ENCODE measurements at places on chromosomes 11 and 22.
A peak's percentile ranks its signal among the peaks of the same experiment; 100 is the strongest.

- DNase-seq: no peak
These were observed 33.0 kb downstream of the PRR5L start for GRCh38 chr11:36328966-36329673.

DNA sequence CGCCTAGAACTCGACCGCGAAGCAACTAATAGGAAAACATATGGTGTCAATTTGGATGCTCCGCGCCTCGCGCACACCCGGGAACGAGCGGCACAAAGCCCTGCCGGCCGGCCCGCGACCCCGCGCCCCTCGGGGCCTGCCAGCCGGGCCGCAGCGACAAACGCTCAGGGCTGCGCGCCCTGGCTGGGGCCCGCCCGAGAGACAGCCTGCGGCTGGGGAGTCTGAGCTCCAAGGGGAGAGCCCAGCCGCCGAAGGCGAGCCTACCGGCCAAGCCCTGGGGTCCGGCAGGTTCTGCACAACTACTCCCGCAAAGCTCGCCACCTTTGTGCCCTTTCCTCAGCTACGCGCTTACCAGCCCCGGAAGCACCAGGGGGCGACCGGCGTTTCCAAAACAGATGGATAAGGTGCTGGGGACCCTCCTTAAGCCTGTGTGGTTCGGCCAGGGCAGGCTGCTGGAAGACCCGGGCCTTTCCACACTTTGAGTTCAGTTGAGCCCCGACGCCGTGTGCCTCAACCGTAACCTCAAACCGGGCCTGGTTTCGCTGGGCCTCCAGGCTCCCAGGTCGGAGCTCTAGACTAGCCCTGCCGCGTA, 6.0 kb downstream of the PAX6 start:
- DNase-seq: no peak

- DNase-seq: peak; percentile 37
These were observed 528 bp upstream of the ARRB1 start for GRCh38 chr11:75351791-75352587.

DNA sequence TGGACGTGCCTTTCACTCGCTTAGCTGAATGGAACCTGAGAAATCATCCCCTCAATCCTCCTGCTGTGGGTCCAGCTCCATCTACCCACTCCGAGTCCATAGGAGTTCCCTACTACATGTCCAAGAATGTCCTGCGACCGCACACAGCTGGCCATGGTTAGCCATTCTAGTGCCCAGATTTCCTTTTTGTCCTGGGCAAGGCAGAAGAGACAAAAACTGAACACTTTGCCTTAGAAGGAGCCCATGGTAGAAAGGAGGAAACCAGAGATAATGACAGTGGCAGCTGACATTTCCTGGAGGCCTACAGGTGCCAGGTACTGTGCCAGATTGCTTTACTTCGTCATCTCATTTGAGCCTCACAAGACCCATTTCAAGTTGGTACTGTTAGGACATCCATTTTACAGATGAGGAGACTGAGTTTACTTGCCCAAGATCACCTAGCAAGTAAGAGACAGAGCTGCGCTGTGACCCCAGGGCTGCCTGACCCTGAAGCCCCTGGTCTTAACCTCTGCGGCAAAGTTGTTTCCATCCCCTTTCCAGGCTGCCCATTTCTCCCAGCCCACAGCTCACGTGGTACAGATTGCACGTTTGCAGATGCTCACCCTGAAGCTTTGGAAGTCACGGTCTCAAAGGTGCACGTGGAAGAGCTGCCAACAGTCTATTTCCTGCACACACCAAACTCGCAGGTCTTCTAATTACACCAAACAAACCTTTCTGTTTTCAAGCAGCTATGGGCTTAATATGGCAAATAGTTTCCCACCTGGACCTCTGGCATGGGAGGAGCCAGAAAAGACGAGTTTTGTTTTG, 112.7 kb downstream of the ZBTB16 start:
- no peak for DNase-seq

DNA sequence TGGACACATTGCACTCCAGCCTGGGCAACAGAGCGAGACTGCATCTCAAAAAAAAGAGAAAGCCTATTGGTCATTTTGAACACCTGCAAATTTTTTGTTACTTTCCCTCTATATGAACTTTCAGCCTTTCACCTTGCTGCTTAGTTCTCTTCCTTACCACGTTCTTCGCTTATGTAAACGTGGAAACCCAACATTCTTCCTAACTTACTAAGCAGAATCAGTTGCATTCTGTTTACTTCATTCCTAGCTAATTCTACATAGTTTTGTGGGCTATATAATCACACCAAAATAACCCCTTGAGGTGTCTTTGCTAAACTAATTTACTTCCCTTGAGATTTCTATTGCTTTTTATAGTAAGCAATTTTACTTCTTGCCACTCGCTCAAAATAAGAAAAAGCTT, 23.2 kb downstream of the MS4A4A start:
- no peak for DNase-seq

DNA sequence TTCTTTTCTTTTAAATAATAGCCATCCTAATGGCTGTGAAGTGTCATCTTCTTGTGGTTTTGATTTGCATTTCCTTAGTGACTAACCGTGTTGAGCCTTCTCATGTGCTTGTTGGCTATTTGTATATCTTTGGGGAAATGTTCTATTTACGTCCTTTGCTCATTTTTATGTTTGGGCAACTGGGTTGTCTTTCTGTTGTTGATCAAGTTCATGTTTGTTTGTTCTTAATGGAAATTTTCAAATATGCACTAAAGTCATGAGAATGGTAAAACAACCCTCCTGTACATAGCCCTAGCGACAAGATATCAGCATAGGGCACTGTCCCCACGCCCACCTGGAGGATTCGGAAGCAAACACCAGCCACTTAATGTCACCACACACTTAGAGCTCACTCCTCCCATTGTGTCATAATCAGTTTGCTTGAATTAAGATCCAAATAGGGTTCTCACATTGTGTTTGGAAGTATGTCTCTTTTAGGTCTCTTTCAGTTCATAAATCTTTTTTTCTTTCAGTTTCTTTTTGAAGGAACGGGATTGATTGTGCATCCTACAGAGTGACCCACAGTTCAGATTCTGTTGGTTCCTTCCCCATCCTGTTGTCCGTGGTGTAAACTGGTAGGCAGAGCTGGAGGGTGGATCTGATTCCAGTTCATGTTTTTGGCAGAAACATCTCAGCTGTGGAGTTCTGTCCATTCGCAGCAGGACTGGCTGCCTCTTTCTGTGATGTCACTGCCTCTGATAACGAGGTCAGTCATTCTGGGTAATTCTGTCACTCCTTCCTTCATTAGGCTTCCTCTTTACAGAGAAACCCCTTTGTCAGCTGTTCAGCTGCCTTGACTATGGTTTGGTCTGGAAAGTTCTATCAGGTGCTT, 26.4 kb upstream of the ADORA2A start:
- DNase-seq: no peak

GRCh38 chr11:4202749-4203148, 108.2 kb downstream of the RRM1 start:
- DNase-seq: no peak

- DNase-seq: no peak
These were observed 82.2 kb upstream of the SUSD2 start for GRCh38 chr22:24099071-24099470.

- no peak for DNase-seq
These were observed 49.7 kb upstream of the MYEOV start for GRCh38 chr11:69244266-69244665.

GRCh38 chr22:23704829-23705228, 14.0 kb downstream of the RGL4 start:
- no peak for DNase-seq

DNA sequence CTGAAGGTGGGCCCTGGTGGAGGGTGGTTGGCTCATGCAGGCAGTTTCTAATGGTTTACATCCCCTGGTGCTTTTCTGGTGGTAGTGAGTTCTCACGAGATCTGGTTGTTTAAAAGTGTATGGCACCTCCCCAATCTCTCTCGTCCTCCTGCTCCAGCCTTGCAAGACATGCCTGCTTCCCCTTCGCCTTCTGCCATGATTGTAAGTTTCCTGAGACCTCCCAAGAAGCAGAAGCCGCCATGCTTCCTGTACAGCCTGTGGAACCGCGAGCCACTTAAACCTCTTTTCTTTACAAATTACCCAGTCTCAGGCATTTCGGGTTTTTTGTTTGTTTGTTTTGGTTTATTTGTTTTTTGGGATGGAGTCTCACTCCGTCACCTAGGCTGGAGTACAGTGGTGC, 173.2 kb downstream of the MN1 start:
- no peak for DNase-seq

GRCh38 chr11:121134741-121135312, 33.8 kb downstream of the TECTA start:
- no peak for DNase-seq

DNA sequence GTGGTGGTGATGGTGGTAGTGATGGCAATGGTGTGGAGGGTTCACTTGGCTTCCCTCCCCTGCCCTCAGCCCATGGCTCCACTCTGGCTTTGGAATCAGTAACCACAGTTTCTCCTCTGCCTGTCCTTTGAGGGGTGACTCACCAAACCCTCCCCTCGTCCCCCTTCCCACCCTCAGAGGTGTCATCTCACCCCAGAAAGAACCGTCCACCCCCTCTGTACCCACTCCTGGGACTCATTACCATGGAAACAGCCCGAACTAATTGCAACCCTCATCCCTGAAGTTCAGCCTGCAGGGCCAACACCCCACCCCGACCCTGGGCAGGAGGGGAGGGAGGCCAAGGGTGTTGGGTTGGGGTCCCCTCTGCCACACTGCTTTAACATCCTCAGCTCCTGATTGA, 26.6 kb downstream of the PHLDB1 start:
- DNase-seq: no peak

All from activated T-cell treated with anti-CD3 and anti-CD28 coated beads, Interleukin-2, amount 50 U/mL, for 4 hours (primary cell).